ENCODE measurements at places on chromosomes 13 and 19.

DNA sequence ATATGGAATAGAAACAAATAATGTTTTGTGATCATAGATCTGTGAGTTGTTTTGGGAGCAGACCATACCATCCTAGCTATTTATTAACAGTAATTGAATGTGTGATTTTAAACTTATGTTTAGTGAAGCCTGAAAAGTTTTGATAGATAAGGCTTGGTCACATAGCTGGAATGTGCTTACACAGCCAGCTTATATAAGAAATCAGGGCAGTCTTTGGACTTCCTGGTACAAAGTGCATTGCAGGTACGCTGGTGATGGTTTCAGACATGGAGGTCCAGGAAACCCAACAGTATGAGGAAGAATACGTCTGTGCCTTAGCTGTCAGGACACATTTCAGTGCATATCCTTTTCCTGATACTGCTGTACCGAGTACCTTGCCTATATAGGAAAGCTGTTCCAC lies 2316.2 kb upstream of the PCDH20 start:
- DNase-seq, result no peak

DNA sequence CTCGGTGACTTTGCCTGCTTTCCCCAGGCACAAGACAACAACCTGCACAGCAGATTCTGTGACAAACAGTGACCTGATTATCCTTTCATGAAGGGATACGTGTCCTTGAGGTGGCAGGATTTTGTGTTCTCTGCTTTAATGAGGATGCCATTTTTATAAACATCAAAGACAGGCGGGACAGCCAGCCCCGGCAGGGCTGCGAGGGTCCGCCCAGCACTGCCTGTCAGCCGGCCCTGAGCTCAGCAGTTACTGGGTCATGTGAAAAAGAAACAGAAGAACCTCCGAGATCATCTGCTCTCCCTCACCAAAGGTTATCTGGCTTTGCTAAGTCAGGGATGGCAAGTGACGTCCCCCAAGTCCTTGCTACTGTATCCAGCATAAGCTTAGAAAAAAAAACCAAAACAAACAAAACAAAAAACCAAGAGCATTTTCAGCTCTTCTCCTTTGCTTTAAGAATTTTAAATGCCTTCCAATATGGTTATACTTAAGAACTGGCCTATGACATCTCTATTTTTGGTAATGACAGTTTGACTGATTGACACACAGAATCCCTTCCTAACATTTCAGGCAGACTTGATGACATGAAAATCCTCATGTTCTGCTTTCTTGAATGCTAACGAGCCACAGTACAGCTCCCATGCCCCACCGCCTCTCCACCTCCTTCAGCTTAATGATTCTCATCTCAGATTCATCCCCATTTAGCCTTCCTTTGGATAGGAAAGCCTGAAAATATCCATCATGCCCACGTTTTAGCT lies 666.6 kb upstream of the ARGLU1 start:
- no peak for DNase-seq

DNA sequence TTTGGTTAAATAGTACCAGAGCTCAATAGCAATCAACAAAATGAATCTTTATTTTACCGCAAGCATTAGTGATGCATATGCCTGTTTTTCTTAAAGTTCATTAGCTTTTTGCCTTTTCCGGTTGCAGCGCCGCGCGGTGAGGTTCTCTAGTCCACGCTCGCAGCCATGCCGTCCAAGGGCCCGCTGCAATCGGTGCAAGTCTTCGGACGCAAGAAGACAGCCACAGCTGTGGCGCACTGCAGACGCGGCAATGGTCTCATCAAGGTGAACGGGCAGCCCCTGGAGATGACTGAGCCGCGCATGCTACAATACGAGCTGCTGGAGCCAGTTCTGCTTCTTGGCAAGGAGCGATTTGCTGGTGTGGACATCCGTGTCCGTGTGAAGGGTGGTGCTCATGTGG lies 42.1 kb upstream of the ZNF486 start:
- no peak for DNase-seq

DNA sequence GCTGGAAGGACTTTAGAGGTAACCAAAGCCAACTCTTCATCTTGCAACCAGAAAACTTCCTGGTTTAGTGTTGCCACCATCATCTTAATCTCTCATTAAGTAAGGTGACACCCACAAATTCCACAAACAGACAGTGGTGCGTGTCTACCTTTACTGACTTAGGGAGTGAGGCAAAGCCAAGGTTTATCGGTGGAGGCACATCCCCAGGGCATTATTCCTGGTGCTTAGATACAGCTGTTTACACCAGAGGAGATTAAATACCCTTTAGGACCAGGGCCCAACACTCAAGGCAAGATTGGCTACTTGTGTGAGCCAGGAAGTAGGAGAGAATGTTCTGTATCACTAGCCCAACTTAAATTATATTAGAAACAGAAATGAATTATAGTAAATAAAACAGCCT lies 9.5 kb downstream of the STOML3 start:
- no peak for DNase-seq

DNA sequence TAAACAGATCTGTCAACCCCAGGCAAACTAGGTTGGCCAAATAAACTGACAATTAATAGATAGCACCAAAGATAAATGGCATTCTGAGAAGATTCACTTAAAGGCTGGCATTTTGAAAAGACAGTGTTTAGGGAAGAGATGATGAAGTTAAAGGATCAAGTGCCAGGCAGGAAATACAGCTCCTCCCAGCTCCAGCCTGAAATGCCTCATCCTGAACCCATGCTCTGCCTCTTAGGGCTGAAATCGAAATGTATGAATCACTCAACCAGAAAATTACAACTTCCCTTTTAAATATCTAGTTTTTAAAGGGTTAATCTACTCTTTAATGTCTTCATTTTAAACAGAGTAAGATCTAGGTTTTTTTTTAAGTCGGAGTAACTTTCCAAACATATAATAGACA lies 171.2 kb upstream of the UBL3 start:
- DNase-seq, result no peak

GRCh38 chr13:111248822-111249221 lies 71.6 kb upstream of the TEX29 start:
- DNase-seq, result no peak

DNA sequence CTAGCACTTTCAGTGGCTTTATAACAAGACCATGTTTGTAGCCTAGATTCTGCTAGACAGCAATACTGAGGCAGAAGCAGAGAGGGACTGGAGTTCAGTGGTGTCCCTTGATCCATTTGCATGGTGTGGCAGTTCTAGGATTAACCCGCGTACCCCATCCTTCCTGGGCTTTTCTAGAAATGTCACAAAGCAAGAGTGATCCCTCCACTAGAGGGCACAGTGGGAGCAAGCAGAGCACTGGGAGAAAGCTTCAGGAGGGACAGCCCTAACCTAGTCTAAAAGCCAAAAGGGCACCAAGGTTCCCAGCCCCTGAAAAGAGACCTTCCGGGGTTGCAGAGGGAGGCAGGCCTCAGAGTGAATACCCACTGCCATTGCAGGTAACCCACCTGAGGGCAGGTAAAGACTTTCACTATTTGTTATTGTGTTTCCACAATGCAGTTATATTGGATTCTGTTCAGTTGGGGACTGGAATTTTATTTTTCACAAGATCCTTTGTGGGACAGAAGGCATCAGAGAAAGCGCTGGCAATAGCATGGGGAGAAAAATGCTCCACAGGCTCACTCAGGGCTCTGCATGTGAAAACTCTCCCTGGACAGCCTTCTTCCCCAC lies 170.6 kb downstream of the FLT1 start:
- DNase-seq, result peak; percentile 83

DNA sequence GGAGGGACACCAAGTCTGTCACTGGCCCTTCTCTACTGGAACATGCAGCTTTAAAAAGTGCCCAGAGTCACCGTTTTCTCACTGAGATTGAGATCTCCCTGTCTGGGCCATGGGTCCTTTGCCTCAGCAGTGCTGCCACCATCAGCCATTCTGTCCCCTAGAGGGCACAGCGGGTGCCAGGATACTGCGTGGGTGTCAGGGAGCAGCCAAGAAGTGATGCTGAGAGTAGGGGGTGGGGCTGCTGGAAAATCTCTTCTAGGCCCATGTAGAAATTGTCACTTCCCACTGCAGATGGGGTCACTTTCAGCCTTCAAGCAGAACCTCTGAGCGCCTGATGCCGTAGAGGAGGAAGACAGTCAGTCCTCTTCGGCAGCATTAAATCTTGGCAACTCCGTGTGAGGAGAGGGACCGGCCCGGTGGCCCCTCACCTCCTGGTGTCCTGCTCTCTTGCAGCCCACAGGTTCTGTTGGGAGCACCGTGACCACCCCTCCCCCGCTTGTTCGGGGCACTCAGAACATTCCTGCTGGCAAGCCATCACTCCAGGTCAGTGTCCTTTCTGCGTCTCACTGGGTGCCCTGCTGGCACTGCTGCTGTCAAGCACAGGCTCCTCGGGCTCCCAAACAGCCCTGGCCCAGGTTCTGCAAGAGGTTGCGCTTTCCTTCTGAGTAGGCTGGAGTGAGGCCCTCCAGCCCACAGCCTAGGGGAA lies 21.4 kb downstream of the TSSK6 start:
- no peak for DNase-seq

- DNase-seq, result no peak
Observed at GRCh38 chr19:49518033-49518432, 5.6 kb downstream of the FCGRT start.

DNA sequence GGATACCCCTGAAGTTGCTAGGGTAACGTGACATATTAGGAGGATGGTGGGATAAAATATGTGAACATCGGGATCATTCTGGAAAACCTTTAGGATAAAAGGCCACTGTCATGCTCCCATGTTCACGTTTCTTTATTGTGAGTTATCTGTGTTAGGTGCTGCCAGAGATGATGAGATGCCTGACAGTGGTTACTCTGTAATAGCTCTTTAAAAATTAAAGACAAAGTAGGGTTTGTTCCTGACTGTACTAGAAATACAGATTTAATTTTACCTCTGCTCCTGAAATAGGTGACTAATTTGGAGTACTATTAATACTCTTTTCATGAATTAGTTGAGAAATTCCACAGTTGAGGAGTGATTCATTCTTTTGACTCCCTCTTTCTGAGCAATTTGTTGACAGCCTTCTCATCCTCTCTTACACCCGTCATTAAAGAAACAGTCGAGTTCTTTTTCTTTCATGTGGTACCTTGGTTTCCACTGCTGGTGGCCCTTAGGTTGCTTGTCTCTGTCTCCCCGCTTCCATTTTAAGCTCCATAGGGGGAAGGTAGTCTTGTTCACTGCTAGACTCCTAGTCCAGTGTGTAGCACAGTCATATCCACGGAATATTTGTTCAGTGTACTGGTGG lies 28.4 kb downstream of the SAE1 start:
- DNase-seq, result no peak

DNA sequence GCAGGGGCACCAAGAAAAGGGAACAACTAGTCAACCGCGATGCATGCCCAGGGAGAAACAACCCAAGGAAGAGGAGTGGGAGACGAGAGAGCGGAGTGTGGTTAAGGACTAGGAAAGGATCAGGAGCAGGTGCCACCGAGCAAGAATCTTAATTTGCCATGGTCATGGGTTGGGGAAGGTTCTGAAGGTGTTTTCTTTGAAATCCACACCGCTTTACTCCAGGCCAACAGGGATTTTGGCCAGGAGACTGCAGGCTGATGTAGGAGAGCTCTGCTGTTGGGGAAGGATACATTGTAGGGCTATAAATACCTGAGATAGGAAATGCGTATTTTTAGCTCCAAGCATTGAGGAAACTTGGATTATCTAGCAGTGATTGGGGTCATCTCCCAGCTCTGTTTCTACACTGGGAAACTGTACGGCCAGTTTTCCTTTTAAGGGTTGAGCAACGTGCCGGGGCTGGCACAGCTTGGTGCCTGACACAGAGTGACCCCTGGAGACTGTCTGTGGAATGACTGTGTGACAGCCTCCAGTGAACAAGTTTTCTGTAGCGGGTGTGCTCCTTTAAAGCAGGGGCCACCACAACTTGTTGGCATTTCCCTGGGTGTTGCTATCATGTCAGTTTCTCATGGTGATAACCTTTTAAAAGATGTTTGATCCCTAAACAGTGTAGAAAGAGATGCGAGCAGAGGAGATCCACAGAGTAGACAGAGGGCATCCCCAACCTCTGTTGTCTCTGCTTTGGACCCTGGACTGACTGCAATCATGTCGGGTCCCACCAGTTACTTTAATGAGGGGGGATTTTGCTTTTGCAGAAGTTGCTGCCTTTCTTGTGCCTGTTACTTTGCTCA lies 34.3 kb downstream of the ZNF536 start:
- DNase-seq, result peak; percentile 27

DNA sequence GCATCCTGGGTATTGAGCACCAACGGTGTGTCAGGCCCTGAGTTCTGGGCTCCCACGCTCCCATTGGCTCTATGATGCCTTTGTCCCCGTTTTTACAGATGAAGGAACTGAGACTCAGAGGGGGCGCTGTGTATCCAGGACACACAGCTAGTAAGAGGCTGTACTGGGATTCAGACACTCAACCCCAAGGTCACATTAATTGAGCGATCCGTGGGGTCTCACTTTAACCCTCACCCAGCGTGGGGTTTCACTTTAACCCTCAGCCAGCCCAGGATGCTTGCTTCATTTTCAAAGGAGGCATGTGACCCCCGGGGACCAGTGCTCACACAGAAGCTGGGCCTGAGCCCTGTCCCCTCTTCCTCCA lies 42.6 kb downstream of the CYP4F22 start:
- peak; percentile 35 for DNase-seq

DNA sequence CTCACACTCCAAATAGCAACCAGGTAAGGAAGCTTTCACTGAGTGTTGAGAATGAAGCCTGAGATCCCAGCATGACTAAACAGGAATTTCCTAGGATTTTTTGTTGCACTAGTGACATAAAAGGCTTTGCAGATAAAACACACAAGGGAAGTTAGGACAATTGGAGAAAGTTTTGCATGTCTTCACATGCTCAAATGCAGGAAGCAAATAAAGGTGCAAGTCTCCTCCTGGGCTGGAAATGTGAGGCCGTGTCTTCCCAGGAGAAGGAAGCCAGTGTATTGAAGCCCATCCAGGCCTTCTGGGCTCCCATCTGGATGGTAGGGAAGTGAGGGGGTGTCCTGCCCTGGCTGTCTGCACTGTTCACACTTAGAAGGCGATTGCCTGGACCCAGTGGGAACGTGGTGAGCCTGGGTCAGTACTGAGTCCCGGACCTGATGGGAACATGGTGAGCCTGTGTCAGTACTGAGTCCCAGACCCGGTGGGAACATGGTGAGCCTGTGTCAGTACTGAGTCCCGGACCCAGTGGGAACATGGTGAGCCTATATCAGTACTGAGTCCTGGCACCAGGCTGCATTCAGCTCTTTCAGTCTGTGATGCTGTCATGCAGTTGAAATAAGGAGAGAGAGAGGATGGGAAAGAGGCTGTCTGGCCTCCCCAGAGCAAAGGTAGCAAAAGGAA lies 38.7 kb downstream of the SIAH3 start:
- DNase-seq, result no peak

- DNase-seq, result no peak
Observed at GRCh38 chr13:30325668-30326067, 18.3 kb upstream of the KATNAL1 start.

GRCh38 chr13:74174810-74175209 lies 40.6 kb upstream of the KLF12 start:
- DNase-seq, result no peak

GRCh38 chr13:51882570-51883225 lies 20.9 kb downstream of the CCDC70 start:
- DNase-seq, result no peak

DNA sequence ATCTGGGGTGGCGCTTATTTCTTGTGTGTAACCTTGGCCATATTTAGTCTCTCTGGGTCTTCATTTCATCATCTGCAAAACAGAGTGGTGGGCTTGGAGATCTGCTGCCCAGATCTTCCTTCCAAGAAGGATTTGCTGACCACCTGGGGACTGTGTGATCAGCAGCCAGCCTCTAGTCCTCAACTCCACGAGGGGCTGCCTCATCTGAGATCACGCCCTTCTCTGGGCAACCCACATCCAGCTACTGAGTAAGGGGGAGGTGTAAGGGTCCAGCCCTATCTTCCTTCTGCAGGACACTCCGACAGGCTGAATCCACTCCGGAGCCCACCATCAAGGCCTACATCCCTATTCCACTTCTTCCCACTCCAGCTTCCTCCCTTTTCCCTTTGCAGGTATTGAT lies 57.9 kb downstream of the CHST8 start:
- DNase-seq, result no peak

All from HAP-1 (cell line).